ENCODE measurements at places on chromosomes 6 and 20.
A peak's percentile ranks its signal among the peaks of the same experiment; 100 is the strongest.

DNA sequence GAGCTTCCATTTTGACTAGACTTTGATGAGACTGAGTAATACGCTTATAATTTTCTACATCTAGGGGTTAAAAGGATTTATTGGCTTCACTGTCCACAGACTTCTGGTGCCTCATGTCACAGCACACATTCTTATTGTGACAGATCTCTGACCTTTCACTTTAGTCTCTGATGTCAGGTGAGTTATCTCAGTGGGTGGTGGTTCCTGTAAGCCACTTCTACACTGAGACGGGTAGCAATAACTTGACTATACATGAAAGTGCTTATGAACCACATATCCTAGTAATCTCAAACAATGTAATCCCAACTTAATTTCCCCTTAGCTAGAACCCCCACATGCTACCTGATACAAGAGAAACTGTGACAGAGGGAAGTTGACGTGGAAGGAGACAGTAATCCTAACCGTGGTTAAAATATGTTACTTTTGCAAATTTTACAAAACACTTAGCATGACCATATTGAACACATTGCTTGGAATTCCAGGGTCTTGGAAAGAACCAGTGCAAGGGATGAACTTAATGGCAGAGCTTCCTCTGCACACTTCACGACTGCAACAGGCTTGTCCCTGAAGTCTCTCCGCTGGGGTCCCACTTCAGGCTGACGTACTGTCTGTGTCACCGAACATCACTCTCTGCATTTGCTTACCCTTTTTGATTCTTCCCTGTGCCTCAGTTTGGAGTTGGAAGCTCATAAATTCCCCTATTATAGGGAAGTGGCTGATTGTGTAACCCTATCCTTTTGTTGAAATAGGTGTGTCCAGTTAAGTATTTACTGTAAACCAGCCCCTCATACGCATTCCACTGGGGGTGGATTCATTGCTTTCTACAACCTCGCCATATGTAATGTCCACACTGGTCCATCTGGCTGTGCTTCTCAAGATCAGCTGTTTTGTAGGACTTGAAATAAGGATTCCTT is 6.4 kb upstream of the TRIM40 start:
- no peak for DNase-seq

DNA sequence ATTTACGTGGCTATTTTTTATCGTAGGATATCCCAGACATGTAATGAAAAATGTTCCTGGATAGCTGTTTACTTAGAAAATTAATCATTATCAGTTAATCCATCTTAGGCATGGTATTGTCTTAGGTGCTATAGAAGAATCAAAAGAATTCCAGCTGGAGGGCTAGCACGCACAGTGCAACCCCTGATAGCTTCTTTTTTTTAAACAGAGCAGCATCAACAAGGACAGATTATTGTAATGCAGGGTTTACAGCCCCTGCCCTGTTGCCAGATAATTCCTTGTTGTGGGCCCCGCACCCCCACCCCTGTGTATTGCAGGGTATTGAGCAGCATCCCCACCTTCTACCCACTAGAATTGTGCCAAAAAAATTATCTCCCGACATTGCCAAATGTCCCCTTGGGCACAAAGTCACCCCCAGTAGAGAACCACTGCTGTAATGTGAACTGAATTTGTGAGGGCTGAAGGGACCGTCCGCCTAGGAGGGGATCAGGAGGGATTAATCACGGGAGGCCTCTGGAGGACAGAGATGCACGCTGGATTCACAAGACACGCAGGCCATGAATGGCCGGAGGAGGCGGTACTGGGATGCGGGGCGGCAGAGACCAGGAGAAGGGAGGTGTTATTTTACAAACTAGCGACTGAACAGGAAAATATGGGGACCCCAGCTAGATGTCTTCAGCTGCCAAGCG is 174.6 kb downstream of the ZDHHC14 start:
- no peak for DNase-seq

- no peak for DNase-seq
Observed at GRCh38 chr6:160238761-160239751, 19.6 kb downstream of the SLC22A2 start.

GRCh38 chr6:32131439-32131948 is 1.4 kb upstream of the FKBPL start:
- DNase-seq, result no peak

- peak; percentile 35 for DNase-seq
Observed at GRCh38 chr6:106536851-106537250, 92.4 kb downstream of the RTN4IP1 start.

DNA sequence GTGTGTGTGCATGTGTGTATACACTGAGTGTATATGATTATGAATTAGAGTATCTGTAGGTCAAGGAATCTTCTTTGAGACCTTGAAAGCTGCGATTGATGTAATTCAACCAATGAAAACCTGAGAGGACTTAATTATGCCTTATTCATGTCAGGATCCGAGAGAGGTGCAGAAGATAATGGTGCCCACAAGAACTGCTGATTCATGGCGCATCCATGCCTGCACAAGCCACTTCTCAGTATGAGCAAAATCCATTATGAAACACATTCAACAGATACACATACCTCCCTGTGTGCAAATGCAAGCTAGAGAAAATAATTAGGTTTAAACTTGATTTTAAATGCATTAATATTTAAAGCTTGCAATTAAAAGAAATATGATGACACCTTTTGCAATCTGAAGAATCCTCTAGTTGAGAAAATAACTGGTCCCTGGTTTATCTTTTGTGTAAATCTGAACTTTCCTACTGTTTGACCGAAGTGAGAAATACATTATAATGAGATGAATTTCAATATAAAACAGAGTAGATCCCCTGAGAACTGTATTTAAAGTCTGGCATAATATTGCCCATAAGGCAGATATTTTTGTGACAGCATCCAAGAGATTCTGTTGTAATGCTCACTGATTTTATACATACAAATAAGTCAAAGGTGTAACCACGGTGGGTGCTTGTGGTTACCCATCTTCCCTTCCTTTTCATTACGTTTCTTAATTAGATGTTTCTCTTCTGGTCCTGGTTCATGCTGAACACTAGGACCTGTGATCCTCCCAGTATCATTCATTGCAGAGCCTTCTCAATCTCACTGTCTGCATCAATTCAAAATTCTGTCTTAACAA is 45.6 kb downstream of the LY86 start:
- DNase-seq, result no peak

- DNase-seq, result no peak
Observed at GRCh38 chr6:2505624-2506023, 245.1 kb downstream of the MYLK4 start.

GRCh38 chr6:56314683-56315523 is 67.5 kb upstream of the COL21A1 start:
- DNase-seq, result no peak

GRCh38 chr20:23437126-23437899 is 2.2 kb upstream of the CSTL1 start:
- no peak for DNase-seq

- no peak for DNase-seq
Observed at GRCh38 chr6:72464246-72464645, 157.6 kb upstream of the KCNQ5 start.

GRCh38 chr6:73108949-73109348 is 116.3 kb downstream of the KHDC1L start:
- DNase-seq, result no peak

DNA sequence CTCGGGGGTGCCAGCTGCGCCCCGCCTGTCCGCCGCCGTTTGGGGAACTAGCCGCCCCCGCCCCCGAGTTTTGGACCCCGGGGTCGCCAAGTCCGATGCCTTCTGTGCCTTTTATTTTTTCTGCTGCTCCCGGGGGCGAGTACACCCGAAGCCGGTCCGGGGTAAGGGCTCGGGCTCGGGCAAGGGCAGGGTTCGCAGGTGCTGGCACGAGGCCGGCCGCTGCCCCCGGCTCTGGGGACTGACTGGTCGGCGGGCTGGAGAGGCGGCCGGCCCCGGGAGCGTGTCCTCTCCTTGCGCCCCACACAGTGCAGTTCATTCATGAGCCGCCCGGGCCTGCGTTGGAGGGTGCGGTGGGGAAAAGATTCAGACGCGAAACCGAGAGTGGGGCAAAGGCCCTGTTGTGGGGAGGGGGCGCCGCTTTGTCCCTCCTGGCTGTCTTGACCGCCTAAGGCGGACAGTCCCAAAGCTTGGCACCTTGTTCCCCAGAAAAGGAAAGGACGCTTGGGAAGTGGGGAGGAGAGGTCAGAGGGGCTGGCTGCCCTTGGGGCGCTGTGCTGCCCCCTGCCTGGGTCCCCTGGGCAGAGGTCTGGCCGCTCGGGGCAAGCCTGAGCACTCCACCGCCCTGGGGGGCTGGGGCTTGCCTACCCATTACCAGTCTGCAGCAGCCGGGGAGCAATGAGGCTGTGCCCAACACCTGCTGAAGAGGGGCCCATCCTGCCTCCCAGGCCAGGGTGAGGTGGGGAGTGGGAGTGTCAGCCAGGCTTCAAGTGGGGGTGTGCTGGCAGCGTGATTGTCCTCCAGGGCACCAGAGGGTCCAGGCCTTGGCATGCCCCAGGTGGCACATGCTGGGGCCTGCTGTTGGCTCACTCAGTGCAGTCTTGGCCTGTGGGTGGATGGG is 915 bp downstream of the TMEM63B start:
- no peak for DNase-seq

DNA sequence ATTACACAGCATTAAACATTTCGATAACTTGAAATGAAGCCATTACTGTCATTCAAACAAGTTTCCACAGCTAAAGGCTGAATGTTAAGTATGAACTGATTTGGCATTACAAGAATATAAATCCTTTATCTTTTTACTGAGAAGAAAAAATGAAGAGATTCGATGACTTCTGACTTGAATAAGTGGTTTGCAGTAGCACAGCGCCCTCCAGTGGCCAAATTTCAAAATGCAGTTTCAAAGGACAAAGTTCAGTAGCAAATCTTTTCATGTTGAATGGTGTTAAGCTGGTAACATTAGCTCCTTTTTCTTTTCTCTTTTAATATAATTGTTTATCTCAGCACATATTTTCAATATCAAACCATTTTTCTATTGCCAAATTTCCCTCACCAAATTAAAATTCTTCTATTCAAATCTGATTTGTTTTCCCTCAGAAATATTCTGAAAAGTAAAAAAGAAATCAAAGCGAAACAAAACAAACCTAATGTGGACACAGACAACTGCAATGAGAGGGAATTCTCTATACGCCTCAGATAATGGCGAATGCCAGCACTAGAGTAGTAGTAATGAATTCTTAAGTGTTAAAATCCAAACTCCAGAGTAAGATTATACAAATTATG is 145.7 kb downstream of the BTBD9 start:
- peak; percentile 51 for DNase-seq

DNA sequence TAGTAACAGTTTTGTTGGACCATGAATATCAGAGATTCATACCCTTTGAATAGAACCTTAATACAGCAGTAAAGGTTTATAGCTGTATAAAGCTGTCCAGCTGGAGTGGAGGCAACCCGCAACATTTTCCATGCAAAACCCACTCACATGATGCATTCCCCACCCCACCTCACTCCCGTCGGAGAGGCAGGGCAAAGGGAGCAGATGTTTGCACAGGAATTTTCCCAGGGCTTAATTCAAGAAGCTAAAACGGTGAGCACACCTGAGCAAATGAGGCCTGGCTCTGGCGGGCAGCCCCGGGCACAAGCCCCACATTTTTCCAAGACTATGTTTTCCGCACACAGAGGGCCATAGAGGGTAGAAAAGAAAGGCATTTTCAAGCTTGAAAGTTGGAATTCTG is 191.7 kb downstream of the FOXC1 start:
- DNase-seq, result no peak

DNA sequence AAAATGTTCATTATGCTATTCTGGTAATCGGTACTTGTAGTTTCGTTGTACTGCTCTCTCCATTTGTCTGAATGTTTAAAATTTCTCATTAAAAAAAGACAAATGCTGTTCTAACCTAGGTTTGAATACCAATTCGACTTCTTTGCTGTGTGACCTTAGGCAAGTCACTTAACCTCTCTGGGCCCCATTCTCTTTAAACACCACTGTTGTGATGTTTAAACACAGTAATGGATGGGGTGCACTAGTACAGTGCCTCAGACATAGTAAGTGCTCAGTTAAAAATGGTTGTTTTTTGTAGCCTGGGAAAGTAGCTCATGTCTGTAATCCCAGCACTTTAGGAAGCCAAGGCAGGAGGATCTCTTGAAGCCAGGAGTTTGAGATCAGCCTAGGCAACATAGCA is 138.5 kb downstream of the MRPL14 start:
- no peak for DNase-seq

DNA sequence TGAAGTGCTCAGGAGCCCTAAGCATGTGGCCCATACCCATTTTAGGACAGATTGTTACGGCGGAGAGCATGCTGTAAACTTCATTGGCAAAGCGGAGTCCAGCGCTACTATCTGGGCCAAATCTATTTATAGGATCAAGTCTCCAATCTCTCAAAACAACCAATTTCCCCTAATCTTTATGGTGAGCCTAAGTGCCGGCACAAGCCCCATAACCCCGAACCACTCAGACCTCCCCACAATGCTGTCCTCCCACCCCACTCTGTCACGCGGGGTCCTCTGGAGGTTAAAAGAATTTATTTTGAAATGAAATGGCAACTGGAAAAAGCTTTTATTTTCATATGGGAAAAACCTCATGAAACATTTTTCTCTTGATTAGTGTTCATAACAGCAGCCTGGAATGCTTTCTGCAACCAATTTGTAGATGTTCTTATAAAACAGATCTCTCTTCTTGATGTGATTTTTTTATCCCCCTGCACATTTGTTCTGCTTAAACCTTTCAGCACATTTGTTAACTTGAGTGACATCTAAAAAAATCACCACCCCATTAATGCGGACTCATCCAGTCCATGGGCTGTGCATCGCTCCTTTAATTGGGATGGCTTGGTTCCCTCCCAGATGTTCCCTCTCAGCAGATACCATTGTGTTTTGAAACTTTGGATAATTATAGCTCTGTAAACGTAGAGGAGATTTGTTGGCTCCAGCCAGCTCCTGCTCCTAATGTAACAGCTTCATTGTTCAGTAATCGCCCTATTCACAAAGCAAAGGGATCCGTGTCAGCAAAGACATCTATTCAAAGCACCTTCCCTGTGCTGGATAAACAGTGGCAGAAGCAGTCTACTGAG is 323.6 kb downstream of the CD83 start:
- no peak for DNase-seq

- no peak for DNase-seq
Observed at GRCh38 chr6:16752206-16752866, 8.9 kb downstream of the ATXN1 start.

- no peak for DNase-seq
Observed at GRCh38 chr6:106731843-106732160, 102.4 kb downstream of the QRSL1 start.

DNA sequence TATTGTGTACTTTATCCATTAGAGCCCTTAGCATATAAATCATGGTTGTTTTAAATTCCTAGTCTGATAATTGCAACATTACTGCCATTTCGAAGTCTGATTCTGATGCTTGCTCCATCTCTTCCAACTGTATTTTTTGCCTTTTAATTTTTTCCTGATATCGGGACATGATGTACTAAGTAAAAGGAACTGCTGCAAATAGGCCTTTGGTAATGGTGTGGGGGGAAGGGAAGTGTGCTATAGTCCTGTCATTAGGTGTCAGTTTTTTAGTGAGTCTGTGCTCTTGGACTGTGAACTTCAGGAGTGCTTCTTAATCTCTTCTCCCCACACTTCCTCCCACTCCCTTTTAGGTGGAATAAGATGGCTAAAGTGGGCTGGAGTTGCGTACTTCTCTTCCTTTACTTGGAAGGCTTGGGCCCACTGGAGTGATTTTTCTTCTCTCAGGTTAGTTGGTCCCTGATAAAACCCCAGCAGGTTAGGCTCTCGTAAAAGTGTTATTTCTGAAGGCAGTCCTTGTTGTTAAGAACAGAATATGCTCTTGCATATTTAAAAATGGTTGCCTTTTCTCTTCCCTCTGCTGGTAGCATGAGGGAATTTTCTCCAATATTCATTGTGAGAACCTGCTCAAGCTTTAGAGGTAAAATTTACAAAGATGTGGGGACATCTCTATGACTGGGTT is 18.1 kb downstream of the STXBP5 start:
- DNase-seq, result no peak

GRCh38 chr6:19440531-19440930 is 396.6 kb upstream of the ID4 start:
- no peak for DNase-seq
